ENCODE measurements at places on chromosomes 4 and X. TPM values are rescaled to one million over a fixed set of nuclear protein-coding genes. Genes with fewer than 3 reads are reported as not detected.

The SHROOM2 gene
- total RNA-seq: not detected

The CFI gene
- total RNA-seq: 0.81 TPM

DNA sequence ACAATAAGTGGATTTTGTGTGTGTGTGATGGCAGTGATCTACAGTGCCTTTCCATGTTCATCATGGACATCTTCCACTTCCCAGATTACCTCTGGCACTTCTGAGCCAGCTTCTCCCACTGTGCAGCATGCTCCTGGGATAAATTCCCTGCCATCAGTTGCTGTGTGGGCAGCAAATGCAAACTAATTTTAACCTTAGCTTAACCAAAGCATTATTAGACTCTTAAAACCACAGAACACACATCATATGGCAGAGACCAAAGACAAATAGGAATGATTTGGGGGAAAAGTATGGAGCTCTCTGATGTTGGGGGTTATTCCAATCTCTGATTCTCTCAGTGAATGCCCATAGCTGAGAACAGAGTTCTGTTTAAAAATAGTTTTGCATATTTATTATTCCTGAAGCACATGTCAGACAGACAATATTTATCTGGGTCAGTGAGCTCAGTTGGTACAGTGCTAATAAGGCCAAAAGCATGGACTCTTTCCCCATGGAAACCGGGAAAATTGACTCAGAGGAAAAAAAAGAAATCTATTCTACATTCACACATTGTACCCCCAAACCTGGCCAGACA is 567.4 kb downstream of the IQCM start:
- H3K27ac ChIP-seq: no peak overlapping the region
- H3K27me3 ChIP-seq: no peaks in the 10 kb centered on the region
- H3K36me3 ChIP-seq: no peaks in the 10 kb centered on the region
- no peak overlapping the region for H3K4me3 ChIP-seq

The ABCE1 gene
- total RNA-seq: 85.0 TPM

GRCh38 chrX:10186355-10186754 is 29.6 kb downstream of the CLCN4 start:
- peaks cover 4% of the 10 kb centered on the region for H3K4me1 ChIP-seq
- no peak overlapping the region for H3K27ac ChIP-seq
- DNase-seq: no peak
- no peak overlapping the region for H3K4me3 ChIP-seq

The ARHGEF6 gene
- 91.1 TPM for total RNA-seq

GRCh38 chr4:108240366-108240765 is 71.6 kb upstream of the LEF1 start:
- no peak for DNase-seq
- peaks cover 10% of the 10 kb centered on the region for H3K36me3 ChIP-seq
- H3K4me1 ChIP-seq: peaks cover 4% of the 10 kb centered on the region
- no peak overlapping the region for H3K4me3 ChIP-seq
- no peaks in the 10 kb centered on the region for H3K27me3 ChIP-seq

DNA sequence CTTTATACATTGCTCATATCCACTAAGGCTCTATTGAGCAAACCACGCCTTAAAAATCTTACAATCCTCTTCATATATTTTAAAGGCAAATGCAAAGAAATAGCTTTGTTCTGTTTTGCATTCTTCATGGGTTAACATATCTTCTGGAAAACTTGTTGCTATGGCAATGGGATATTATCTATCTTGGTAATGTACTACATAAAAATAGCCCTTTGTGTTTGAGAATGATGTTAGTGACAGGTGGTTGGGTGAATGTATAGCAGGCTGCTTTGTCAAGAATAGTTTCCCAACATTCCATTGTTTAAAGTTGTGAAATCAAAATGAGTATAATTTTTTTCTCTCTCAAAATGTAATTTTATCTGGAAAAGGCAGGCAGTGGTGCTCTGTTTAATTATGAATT is 16.8 kb downstream of the REPS2 start:
- H3K27ac ChIP-seq: no peak overlapping the region
- H3K36me3 ChIP-seq: no peaks in the 10 kb centered on the region
- peaks cover 10% of the 10 kb centered on the region for H3K27me3 ChIP-seq
- no peak for DNase-seq
- no peaks in the 10 kb centered on the region for H3K4me1 ChIP-seq

DNA sequence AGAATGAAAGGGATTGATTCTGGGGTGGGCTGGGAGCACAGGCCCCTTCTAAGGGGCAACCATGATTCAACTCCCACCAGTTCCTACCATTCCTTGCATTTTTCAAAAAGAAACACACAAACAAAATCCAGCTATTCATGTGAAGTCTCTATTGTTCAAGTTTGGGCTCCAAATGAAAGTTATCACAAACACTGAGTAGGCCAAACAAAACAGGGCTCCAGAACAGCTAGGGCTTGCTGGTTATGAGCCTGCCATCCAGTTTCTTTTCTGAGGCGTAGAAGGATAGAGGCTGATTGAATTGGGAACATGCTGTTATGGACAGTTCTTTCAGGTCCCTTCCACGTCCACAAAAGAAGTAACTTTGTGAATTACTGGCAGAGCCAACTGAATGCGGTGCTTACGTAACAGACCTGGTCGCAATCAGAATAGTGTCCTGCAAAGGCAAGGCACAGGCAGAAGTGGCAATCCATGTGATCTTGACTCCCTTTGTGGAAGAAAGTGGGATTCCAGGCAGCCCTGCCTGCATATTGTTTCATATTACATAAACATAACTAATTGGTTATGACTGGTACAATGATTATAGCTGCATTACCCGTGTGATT is 244.5 kb downstream of the SCFD2 start:
- H3K27me3 ChIP-seq: no peaks in the 10 kb centered on the region
- H3K4me1 ChIP-seq: peaks cover 7% of the 10 kb centered on the region
- H3K27ac ChIP-seq: no peak overlapping the region

- peaks cover 15% of the 10 kb centered on the region for H3K4me1 ChIP-seq
- peaks cover 10% of the 10 kb centered on the region for H3K36me3 ChIP-seq
- no peak overlapping the region for H3K27ac ChIP-seq
- H3K27me3 ChIP-seq: no peaks in the 10 kb centered on the region
- no peak for DNase-seq
Observed at GRCh38 chr4:70818173-70818855, 21.4 kb downstream of the GRSF1 start.

The PHKA1 gene
- total RNA-seq: 5.9 TPM

The ACSL1 gene
- total RNA-seq: 39.5 TPM

DNA sequence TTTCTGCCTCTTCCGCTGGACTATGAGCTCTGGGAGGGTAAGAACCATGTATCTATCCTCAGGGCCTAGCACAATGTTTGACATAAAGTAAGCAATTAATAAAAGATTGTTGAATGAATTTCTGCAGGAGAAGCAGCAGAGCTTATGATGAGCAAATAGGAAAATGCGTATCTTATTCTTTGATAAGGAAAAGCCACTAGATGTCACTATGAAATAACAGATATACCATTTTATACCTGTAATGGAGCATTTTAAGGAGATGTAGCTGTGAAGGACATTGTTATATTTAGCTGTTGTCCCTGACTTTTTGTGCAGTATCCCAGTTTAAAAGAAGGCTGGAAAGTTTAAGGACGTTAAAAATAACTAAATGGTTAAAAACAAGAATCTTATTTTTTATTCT is 147.2 kb upstream of the MBNL3 start:
- no peak for DNase-seq
- no peaks in the 10 kb centered on the region for H3K4me1 ChIP-seq
- peaks cover 61% of the 10 kb centered on the region for H3K27me3 ChIP-seq
- H3K36me3 ChIP-seq: no peaks in the 10 kb centered on the region

- no peaks in the 10 kb centered on the region for H3K4me1 ChIP-seq
- no peak overlapping the region for H3K4me3 ChIP-seq
- H3K36me3 ChIP-seq: no peaks in the 10 kb centered on the region
- DNase-seq: no peak
Observed at GRCh38 chr4:12472087-12472486, 1012.1 kb downstream of the RAB28 start.

GRCh38 chr4:41580007-41580406 is 42.0 kb downstream of the LIMCH1 start:
- no peak overlapping the region for H3K27ac ChIP-seq
- no peak overlapping the region for H3K4me3 ChIP-seq
- no peaks in the 10 kb centered on the region for H3K27me3 ChIP-seq
- no peak for DNase-seq
- H3K36me3 ChIP-seq: no peaks in the 10 kb centered on the region

DNA sequence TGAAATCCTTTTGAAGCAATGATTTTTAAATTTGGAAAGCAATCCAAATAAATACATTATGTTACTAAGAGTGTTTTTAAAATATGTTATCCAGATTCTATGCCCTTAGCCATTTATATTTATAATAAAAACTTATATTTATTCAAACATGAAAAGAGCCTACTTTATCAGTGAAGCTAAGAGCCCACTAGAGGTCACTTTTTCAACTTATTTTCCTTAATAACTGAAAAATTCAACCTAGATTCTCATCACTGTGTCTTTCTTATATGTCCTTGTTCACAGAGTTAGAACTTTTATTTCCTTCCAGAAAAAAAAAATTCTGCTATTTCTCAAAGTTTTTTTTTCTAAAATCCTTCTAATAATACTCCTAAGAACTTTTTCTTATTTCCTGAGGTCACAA is 23.9 kb downstream of the PRDM8 start:
- no peak for DNase-seq
- H3K27ac ChIP-seq: no peak overlapping the region

The SLITRK2 gene
- total RNA-seq: not detected

The ARMCX1 gene
- 3.3 TPM for total RNA-seq

- H3K4me3 ChIP-seq: no peak overlapping the region
- DNase-seq: no peak
- H3K36me3 ChIP-seq: no peaks in the 10 kb centered on the region
- H3K27ac ChIP-seq: no peak overlapping the region
Observed at GRCh38 chrX:31508338-31508737, 436.5 kb upstream of the FTHL17 start.

GRCh38 chr4:158799013-158799770 is 30.4 kb downstream of the FNIP2 start:
- peaks cover 13% of the 10 kb centered on the region for H3K4me1 ChIP-seq
- no peak for DNase-seq
- H3K27me3 ChIP-seq: no peaks in the 10 kb centered on the region
- H3K36me3 ChIP-seq: no peaks in the 10 kb centered on the region
- no peak overlapping the region for H3K27ac ChIP-seq

DNA sequence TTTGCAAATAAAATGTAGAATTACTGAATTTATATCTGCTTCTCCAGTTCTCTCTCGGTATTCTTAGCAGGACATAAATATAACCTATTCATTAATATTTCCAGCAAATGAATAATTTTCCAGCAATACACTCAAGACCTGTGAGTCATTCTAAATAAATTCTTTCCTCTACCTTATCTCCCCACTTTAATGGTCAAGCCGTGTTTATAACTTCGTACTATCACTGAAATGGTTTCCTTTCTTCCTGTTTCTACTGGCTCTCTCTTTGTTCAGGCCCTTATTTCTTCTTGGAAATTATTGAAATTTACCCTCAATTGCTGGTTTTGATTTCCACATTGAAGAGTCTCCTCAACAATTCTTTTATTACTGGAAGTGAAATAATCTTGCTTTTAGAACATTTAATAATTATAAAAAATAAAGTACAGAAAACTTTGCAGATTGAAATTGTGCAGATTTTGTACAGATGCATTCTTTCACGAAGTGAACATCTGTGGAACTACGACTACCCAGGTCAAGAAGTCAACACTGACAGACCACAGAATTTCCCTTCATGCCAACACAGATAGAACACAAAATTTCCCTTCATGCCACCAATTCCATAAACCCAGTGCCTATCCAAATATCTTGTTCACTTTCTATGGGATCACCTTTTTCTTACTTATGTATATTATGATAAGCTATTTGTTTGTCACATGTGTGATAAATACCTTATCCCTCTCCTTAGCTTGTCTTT is 205.7 kb downstream of the FAT4 start:
- no peaks in the 10 kb centered on the region for H3K36me3 ChIP-seq
- H3K27ac ChIP-seq: no peak overlapping the region
- H3K27me3 ChIP-seq: no peaks in the 10 kb centered on the region
- no peak for DNase-seq
- no peaks in the 10 kb centered on the region for H3K4me1 ChIP-seq

DNA sequence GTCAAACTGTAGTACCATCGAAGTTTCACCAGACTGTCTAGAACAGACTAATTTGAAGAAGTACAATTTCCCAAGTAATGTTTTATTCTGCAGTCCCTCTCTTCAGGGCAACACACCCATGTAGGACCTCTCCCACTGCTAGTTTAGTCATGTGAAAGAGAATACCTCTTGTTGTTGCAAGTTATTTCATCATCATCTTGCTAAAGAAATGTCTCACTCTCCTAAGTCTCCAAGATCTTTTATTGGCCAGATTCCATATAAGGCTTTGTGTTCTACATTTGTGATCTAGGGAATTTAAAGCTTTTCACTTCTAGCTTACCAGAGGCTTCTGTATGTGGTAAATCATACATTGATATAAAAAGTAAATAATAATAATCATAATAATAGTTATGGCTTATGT is 745.3 kb upstream of the MAGEB2 start:
- H3K4me3 ChIP-seq: no peak overlapping the region
- H3K36me3 ChIP-seq: no peaks in the 10 kb centered on the region
- no peaks in the 10 kb centered on the region for H3K4me1 ChIP-seq
- no peaks in the 10 kb centered on the region for H3K27me3 ChIP-seq
- no peak for DNase-seq

The ANXA3 gene
- 0.93 TPM for total RNA-seq

DNA sequence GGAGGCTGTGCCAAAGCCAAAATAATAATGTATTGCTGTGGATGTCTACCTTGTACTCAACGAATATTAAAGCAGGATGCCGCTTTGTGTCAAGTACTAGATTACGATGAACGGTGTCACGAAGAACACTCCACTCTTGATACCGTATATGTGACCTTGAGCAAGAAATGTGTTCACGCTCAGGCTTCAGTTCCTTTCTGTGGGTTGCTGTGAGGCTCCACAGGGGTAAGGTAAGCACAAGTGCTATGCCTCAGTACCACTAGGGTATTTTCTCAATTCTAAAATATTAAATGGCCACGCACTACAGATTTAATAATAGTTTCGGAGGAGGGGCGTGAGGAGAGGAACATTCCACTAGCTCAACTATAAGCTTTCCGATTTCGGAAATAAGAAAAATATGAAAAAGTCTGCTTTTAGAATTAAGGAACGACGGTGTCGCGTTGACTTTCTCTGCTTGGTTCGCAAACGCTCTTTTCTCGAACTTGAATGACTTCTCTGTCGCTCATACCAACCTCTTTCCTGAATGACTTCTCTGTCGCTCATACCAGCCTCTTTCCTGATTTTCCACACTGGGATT is 607 bp upstream of the SCOC start:
- peaks cover 45% of the 10 kb centered on the region for H3K4me1 ChIP-seq
- H3K36me3 ChIP-seq: no peaks in the 10 kb centered on the region

DNA sequence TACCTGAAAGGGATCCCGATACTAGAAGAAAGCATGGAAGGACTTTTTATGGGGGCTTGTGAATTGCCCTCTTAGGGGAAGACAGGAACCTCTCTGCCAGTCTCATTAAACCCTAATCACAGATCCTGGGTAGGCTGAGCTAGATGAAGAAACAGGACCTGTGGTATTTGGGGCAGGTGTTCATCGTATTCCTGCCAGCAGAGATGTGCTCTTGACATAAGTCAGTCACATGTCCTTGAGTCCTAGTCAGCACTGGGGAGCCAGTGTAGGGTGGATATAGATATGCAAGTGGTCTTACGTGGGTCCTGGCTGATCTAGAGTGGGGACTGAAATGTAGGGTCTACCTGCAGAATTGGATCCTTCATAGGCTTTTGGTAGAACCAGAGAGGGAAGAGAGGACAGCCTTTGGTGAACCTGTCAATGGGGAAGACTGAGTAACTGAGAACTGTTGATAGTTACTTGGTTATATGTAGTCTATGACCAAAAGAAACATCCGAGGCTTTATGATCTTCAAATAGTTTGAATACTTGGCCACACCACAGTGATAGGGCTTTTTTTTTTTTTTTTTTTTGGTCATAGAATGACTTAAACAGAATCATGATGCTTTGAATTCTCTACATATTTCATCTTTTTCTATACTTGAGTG is 63.5 kb upstream of the WDR1 start:
- H3K4me3 ChIP-seq: no peak overlapping the region
- no peak overlapping the region for H3K27ac ChIP-seq
- peaks cover 40% of the 10 kb centered on the region for H3K4me1 ChIP-seq
- no peak for DNase-seq
- peaks cover 4% of the 10 kb centered on the region for H3K36me3 ChIP-seq
